ENCODE measurements at places on chromosomes 13 and 19.

GRCh38 chr13:110950819-110951570 lies 36.1 kb upstream of the ANKRD10 start:
- no peak for DNase-seq

DNA sequence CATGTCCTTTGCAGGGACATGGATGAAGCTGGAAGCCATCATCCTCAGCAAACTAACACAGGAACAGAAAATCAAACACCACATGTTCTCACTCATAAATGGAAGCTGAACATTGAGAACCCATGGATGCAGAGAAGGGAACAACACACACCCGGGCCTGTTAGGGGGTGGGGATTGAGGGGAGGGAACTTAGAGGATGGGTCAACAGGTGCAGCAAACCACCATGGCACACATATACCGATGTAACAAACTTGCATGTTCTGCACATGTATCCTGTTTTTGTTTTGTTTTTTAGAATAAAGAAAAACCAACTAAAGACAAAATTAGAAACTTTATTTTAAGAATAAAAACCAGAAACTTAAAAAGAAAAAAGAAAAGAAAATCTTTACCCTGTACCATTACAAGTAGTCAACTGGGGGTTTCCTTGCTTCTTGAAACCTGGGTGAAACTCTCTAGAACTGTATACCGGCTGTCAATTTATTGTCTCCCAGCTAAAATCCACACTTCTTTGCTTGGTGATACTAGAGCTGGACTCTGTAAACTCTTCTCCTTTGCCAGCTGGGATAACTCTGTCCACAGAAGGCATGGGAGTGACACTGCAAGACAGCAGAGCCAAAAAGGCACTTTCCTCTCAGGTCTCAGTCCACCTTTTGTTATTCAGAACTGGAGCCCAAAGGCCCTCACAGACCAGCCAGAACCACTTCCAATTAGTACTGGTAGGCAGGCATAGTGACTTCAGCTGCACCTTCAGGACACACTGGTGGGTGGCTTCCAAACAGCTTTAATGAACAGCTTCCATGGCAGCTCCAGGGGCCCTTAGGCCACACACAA lies 9.0 kb downstream of the MICU2 start:
- DNase-seq, result no peak

DNA sequence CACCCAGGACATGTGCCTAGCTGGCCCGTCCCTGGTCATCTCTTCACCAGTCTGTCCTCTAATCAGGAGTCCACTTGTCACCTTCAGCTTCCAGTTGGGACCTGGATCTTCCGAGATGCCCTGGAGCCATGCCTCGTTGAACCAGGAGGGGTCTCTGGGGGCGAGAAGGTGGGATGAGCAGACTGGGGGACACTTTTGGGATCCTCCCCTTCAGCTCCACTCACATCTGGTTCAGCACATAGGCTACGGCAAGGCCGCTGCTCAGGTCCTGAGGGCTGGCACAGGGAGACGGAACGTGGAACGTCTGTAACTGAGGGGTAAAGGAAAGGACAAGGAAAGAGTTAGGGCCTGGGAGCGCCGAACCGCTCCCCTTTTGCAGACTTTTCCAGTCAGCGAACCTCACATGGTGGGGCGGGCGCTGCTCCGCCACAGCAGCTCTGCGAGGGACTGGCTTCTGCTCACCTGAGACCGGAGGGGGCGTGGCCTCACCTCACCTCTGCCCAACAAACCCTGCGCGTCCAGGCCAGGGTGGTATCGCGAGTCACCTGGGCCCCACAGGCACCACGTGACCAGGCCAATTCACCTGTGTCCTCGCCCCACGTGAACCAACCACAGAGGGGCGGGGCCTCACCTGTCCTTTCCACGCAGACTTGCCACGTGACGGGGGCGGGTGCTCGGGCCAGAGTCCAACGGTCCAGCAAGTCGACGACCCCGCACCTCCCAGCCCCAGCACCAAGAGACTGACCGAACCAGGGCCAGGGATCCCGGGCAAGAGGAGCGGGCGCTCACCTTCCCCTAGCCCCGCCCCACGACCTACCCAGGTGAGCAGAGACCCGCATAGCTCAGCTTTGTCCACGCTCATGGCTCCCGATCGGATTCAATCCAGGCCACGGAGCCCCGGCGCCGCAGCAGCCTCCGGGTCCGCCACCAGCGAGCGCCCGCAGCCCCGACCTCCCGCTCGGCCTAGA lies at the start of gene HOOK2:
Gene HOOK2 (minus strand): TSS at position 965 of the 968 bp plus-strand sequence. CDS start 103 bp downstream, at position 862.
- DNase-seq, result no peak

GRCh38 chr19:54653181-54653809 lies 9.5 kb upstream of the LILRB4 start:
- DNase-seq, result no peak

DNA sequence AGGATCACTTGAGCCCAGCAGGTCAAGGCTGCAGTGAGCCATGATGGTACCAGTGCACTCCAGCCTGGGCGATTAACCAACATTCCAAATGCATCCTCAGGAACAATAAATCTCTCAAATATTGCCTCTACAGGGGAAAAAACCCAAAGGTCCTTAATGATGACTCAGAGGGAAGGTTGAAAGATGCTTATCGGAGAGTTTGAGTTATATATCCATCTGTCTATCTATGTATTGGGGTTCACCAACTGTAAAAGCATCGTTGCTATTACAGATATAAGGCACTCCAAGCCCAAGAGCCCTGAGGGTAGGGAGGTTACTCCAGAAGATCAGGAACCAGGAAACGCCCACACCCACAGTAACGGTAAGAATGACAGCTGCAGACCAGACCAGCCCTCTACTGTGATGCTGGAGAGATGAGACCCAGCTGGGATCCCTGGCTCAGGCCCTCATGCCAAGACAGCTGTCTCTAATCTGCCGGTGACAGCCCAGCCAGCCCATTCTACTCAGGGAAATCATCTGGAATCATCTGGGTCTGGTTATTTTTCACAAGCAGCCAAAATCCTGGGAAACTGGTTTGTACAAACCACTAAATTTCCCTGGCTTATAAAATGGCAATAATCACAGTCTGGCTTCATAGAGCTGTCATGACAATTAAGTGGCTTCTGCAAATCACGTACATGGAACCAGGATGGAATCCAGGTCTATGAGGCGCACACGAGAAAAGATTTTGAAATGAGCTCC lies 23.8 kb downstream of the TEX101 start:
- DNase-seq, result no peak

DNA sequence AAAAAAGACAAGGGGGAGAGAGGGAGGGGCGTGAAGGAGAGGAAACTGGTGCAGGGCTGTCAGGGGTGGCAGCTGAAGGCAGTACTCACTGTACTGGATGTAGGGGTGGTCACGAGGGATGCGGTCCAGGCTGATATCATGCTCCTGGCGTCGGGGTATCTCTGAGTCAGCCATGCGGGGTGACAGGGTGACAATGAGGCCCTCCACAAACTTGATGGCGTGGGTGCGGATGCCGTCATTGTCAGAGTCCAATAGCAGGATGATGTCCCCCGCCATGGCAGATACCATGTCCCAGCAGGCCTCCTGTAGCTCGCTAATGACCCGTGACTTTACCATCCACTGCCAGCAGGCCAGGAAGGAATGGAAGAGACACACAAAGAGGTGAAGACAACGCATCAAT lies 15.3 kb downstream of the SYMPK start:
- DNase-seq, result no peak

GRCh38 chr13:28513745-28514144 lies 18.8 kb upstream of the FLT1 start:
- no peak for DNase-seq

DNA sequence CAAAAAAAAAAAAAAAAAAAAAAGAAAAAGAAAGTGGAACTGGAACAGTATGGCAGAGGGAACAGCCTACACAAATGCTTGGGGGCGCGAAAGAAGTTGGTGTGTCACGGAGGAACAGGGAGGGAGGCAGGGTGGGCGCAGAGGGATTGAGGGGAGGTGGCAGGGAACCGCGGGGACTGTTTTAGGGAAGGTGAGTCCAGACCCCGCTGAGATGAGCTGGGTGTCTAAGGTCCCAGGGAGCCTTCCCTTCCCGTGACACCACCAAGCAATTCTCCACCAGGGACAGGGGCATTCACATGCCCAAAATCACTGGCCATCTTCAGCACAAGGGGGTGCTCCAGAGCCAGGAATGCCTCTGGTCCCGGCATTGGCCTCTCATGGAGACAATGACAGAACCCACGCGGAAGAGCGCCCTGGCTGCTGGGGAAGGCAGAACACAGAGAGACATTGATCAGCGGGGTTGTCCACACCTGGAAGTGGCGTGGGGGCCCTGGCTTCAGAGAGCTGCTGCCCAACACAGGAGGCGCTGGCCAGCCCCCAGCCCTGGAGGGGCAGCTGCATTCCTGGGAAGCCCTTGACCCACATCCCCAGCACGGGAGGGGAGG lies 6.9 kb downstream of the PEAK3 start:
- no peak for DNase-seq

DNA sequence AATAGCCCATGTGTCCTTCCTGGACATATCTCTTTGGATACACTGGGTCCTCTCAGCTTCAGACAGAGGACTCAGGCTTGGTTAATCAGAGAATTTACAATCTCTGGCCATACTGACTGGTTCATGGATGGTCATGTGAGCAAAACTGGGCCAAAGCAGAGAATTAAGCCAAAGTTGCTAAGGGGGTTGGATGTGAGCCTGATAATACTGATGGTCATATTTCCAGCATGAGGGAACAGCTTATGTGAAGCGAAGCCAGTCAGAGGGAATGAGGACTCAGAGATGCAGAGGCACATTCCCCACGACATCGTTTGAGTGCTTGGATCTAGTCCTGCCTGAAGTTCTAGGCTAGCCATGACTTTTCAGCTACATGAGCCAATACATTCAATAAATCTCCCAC lies 22.0 kb upstream of the LRRC4B start:
- DNase-seq, result no peak

GRCh38 chr13:42688821-42689220 lies 92.6 kb upstream of the FAM216B start:
- DNase-seq, result no peak

GRCh38 chr13:59890054-59890453 lies 273.7 kb downstream of the DIAPH3 start:
- DNase-seq, result no peak

DNA sequence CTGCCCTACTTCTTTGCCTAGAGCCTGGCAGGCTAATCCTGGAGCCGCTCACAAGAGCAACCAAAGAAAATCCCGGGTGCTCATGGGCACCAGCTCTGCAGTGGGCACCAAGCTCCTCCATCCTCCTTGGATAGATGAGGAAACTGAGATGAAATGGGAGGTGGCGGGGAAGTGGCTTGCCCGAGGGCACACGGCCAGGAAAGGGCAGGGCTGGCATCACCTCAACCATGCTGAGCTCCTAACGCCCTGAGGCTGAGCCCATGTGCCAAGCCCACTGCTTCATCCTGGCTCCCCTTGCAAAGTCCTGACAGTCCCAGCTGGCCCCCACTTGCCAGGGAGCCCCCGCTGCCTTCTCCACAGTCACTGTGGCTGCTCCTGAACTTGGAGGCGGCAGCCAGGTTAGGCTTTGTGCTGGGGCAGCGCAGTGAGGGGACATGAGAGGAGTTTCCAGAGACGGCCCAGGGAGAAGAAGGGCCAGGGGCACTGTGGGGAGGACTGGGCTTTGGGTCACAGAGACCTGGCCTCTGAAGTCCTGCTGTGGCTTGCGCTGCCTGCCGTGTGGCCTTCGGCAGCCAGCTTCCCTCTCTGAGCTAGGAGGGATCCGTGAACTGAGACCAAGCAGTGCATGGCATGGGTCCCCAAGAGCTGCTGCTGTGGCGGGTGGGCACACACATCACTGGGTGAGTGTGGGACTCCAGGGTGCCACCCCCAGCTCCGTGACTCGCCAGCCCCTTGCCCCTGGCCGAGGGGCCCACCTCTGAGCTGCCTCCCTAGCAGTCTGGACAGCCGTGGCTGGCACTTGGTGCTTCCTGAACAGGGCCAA lies 17.5 kb downstream of the TMED1 start:
- no peak for DNase-seq

GRCh38 chr19:56721714-56722113 lies 50.2 kb upstream of the ZNF835 start:
- DNase-seq, result no peak

DNA sequence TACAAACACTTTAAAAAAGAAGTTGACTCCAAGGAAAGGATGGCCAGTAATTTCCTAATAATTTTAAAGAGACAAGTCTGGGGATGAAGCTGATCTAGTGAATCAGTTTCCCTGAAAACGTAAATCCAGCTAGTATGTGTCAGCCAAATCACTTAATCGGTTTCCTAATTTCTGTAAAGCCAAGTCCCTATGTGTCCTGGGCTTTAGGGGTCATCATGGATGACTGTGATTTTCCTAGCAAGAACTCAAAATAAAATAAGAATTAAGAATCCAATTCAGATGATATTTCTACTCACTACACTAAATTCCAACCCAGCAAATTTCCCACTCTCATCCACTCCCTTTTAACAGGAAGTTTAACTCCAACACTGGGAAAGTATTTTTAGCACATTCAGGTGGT lies 35.9 kb downstream of the ELF1 start:
- no peak for DNase-seq

DNA sequence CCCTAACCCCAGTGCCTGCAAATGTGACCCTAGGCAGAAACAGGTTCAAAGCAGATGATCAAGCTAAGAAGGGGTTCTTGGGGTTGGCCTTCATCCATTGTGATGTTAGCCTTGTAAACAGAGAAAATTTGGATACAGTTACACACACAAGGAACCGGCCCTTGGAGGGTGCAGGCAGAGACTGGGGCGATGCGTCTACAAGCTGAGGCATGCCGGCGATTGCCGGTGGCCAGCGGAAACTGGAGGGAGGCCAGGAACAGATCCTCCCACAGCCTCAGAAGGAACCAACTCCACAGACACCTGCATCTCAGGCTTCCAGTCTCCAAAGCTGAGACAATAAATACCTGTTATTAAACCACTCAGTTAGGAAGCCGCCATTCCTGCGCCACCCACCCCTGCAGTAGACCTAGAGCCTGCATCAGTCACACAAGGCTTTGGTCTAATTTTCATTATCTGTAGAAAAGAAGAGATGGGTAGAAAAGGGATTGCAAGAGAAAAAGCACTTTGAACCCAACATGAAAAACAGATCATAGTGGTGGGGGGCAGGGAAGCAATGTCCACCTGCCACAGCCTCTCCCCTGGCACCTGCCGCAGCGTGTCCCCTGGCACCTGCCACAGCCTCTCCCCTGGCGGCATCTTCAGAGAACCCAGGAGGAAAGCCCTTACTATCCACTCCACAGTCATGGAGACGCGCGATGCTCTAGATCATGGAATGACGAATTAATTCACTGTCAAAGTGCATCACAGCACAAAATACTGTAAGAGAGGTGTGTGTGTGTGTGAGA lies 119.7 kb upstream of the SOX1 start:
- no peak for DNase-seq

DNA sequence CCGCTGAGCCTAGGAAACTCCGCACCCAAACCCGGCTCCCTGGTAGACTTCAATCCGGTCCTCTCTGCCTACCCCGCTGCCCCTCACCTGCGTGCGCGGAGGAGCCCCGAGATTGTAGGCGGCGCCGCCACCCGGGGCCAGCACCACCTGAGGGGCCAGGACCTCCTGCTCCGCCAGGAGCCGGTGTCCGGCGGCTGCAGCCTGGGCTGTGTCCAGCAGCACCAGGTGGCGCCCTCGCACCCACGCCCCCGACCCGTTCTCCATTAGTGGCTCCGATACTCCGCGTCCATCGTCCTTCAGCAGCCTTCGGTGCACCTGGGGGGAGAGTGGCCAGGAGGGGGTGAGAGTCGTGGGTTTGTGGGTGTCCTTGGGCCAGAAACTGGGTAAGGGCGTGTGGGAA lies 18.5 kb downstream of the MAN2B1 start:
- DNase-seq, result no peak

- no peak for DNase-seq
Measured at GRCh38 chr13:65830411-65831205, 1399.5 kb downstream of the PCDH9 start.

GRCh38 chr13:27193496-27193895 lies 21.9 kb upstream of the USP12 start:
- DNase-seq, result no peak

Data from stimulated activated CD8-positive, alpha-beta memory T cell treated with anti-CD3 and anti-CD28 coated beads, Interleukin-4, amount 100 ng/mL, for 1 hour (primary cell).